Kidney (tissue), 22 donors: ENCODE measurements at places on chromosomes 5 and 9.

DNA sequence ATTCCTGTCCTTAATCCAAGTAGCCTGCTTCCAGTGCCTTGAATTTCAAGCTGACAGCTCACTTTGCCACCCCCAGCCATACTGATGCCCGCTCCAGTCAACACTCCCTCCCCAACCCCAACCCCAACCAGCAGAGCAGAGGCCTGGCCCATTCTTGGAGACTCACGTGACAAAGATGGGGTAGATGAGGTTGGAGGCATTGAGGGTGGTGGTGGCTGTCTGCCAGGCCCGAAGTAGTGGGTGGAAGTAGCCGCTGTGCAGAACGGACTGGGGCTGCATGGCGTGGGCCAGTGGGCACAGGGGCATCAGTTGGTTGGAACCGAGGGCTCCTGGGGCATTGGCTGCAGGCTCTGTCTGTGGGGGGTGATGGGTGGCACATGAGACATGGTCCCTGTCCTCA is 7.8 kb downstream of the ALAD start:
- no peak for DNase-seq

DNA sequence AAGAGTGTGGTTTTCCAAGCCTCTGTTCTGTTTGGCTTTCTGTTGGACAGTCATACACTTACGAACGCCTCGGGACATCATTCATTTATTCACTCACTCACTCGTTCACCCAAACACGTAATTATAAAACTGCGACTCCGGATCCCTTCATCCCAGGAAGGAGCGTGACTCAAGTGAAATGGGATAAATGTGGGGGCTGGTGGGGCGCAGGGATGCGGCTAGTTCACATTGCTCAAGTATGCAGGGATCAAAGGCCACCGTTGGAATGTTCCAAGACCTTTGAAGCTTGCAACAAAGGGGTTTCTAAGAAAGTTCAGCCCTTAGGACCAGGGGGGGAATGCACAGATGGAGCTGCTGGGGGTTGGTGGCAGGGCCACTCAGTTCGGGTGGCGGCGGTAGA is 64.2 kb downstream of the CFAP77 start:
- DNase-seq: no peak

- DNase-seq: peak; percentile 84
These were observed 86.0 kb downstream of the RXRA start for GRCh38 chr9:134412298-134412711.

- DNase-seq: no peak
These were observed 71.2 kb downstream of the GHR start for GRCh38 chr5:42494414-42494813.

DNA sequence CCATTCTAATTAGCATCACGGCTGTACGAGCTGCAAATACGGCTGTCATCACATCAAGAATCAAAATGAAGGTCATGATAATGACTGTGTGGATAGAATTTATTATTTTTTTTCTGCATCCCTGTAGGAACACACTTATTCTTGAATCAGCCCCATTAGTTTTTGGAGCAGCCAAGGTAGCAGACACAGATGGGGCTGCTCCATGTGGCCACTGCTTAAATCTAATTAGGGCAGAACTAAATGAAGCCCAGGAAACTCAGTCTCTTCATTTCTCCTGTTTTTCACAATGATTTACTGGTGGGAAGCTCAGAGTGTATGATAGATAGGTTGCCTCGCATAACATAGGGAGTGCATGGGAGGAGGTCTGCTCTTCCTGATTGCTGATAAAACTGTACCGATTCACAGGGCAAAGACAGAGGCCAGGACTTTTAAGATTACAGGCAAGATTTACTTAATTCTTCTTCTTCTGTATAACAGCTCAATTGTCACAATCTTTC is 275.5 kb downstream of the GLIS3 start:
- DNase-seq: no peak

DNA sequence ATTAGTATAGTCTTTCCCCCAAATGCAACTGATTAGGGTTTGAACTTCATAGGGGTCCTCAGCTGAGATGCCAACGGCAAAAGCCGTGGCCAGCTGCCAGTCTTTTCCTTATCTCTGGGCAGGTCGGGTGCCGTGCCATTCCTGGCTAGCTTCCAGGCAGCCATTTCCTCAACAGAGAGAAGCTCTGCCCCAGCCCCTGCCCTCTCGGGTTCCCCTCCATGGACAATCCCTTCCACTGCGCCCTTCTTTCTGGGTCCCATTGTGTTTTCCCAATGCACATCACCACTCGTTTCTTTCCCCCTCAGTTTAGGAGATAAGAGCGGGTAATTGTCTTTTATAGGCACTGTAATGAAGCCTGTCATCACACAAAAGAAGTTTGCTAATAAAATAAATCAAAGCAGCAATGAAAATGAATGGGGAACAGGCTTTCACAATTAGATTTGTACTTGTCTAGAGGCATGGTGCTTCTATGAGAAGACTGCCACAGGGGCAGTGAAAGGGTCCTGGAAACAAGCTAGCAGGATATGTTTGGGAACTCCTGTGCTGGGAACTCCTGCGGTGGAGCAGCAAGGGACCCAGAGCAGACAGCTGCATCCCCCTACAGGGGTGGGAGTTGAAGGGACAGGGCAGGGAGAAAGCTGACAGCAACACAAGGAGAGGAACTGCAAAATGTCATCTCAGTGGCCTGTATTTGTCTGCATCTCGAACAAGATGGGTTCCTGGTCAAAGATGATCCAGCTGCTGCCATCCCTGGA is 48.0 kb upstream of the SAP30L start:
- DNase-seq: no peak

DNA sequence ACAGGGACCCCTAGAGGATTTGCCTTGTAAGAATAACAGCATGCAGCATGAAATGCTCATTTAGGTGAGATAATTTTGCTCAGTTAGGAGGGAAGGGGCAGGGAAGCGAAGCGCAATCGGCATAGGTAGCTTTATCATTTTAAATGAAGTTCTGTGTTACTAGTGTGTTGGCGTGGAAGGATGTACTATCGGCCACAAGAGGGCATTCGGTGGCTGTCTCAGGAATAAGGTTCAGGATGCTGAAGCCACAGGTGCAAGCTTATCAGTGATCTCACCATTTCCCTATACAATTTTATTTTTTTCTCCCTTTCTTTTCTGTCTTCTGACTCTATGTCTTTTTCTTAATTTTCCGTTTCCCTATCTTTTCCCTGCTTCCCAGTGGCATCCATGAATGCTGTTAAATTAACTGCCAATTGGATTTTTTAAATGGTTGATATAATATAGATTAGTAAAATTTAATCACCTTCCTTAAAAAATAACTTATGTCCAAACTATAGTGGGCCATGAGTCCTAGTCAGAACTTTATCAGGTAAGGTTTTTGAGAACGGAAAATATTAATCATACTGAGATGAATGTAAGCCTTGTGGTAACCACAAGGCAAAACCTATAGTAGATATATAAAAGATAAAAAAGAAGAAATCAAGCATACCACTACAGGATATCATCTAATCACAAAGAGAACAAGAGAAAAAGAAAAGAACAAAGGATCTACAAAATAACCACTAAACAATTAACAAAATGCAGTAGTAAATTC is 1.2 kb upstream of the INSL6 start:
- DNase-seq: peak; percentile 56

DNA sequence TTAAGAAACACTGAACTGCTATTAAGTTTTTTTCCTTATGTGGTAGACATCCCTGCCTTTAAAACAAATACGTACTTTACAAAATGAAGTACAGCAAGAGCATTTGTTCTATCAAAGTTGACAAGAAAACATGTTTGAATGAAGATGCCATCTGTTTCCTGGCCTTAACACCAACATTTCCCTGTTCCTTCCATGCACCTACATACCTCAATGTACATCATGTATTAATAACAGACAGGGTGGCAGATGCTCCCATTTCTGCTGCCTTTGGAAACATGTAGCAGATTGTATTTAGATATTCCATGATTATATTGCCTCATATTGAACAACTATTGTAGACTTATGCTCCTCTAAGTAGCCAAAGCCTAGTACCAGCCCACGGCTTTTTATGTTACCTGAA is 104.4 kb downstream of the PJA2 start:
- DNase-seq: no peak

- DNase-seq: no peak
These were observed 211.8 kb upstream of the SH3GL2 start for GRCh38 chr9:17367035-17367434.
